Smooth muscle cell of the brain vasculature (primary cell): ENCODE measurements at places on chromosomes 6 and 20.

DNA sequence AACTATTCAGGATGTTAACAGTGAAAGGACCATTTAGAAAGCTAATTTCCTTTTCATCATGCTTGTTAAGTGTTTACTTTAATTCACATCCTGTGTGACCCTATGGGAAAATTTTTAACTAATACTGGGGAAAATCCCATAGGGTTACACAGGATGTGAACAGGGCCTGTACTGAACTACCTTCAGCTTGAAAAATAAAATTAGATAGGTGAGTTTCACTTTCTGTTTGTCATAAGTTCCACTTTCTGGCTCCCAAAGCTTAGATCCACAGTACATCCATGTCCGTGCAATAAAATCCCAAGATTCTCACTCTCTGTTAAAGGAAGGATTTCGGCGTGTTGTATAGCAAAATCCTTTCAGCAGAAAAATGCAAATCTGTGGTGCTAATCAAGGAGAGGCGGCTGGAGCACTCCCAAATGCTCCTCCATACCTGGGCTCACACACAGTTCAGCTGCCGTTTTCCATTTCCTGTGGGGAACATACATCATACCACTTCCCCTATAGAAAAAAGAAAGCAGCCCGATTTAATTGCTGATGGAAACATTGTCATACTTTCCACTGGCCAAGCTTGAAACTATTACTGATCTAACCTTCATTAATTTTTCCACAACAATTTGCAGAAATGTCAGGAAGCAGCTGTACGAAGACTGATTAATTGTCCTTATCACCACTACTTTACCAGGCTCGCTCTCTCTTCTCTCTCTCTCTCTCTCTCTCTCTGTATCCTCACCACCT lies 125.2 kb downstream of the HIVEP2 start:
- DNase-seq = no peak

DNA sequence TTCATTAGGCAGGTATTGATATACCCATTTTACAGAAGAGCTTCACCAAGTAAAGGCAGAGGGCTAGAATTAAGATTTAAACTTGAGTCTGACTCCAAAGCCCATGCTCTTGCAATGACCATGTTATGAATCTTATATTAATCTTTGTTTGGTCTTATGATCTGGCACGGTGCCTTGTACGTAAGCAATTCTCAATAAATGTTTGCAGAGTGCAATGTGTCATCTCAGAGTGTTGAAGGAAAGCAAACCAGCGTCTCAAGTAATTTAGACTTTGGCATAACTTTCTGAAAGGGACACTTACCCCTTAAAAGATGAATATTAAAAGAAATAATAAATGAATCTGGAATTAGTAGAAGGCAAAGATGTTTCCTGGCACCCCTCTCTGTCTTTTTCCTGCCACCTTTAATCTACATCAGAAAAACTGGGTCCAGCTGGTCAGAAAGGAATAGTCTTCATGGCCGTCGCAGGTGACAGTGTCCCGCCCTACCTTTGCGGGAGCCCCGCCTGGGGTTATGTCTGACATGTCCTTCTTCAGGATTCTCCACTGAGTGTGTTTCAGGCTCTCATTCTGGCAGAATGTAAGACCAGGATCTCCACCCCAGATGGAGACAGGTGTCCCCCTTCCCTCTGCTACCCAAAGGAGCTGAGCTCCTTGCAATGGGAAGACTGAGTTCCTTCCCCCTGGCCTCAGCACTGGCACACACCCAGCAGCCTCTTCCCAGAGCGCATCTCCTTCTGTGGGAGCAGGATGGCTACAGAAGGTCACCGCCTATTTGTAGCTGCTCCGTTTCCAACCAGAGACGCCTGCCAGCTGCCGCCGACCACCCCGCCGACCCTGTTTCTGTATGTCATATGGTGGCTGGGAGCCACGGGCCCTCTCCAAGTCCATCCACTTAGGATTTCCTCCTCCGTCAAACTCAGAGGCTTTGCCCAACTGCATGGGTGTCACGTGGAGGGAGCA lies 266.3 kb upstream of the ECI2 start:
- DNase-seq = no peak

DNA sequence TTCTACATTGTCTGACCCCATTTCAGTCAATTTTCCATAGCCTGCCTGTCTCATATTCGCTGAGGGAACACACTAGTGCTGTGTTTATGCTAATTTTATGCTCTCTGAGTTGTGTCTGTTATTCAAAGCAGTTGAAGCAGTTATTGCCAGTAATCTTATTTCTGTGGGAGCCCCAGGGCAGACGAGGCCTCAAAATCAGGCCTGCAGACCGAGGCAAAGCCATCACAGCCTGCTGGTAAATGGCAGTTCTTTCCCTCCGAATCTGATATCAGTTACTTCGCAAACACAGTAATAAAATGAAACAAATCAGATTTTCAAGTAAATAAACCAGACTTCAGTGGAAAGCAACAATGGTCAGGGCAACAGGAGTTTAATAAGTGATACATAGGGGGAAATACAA lies 508.4 kb downstream of the PKHD1 start:
- DNase-seq = no peak

- no peak for DNase-seq
Measured at GRCh38 chr20:34915749-34916455, 39.5 kb downstream of the ACSS2 start.

GRCh38 chr6:52176550-52176949 lies 9.6 kb upstream of the IL17A start:
- no peak for DNase-seq
